ENCODE measurements at places on chromosomes 6 and 20. TPM values are rescaled to one million over a fixed set of nuclear protein-coding genes. Genes with fewer than 3 reads are reported as not detected.

NUP43 gene
- total RNA-seq: 53.6 TPM

DNA sequence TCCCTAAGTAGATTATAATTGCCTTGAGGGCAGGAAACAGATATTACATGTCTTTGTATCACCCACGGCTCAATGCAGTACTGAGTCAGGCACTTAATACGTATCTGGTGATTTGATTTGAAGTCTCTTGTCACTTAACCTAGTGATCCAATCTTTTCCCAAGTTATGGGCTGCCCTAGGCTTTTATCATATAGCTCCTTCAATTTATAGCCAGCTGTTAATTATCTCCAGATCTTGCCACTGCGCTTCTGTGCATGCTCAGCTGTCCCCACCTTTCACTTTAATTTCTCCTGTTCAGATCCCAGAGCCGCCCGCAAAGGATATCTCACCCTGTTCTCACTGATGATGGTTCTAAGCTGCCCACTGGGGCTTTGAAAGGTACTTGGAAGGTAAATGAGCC lies 41.9 kb downstream of the SNHG17 start:
- H3K27ac ChIP-seq: no peak overlapping the region
- H3K36me3 ChIP-seq: no peaks in the 10 kb centered on the region
- peaks cover 2% of the 10 kb centered on the region for H3K27me3 ChIP-seq

GRCh38 chr6:21556511-21556910 lies 37.0 kb upstream of the SOX4 start:
- no peak overlapping the region for H3K27ac ChIP-seq
- H3K27me3 ChIP-seq: no peaks in the 10 kb centered on the region
- no peaks in the 10 kb centered on the region for H3K4me1 ChIP-seq
- no peaks in the 10 kb centered on the region for H3K36me3 ChIP-seq
- no peak overlapping the region for H3K4me3 ChIP-seq

VIP gene
- total RNA-seq: not detected

DNA sequence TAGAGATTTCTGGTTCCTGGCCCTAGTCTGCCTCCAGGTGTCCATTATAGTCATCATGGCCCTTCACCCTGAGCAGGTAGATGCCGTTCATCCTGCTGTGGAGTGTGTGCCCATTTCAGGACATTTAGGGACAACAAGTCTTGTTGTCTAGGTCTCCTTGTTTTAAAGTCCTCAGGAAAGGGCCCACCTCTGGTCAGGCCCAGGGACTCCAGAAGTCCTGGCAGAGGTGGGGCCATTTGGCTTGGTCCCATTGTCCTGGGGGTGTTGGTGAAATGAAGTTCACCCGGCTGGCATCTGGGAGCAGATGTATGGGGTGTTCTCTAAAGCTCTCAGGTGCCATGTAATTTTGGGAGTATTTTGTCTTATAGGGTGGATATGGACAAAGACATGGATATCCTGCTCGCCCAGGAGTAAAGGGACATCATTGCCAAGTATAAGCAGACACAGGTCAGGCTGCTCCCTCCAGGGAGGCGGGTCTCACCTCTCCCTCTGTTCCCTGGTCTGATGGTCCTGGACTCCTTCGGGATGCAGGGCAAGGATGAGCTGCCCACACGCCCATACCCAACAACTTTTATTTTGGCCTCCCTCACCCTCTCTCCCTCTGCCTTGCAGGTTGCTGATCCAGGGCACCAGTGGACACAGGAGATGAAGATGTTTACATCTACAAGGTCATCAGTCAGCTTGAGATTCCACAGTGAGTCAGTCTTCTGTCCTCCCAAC lies 31.7 kb upstream of the MAS1L start:
- no peaks in the 10 kb centered on the region for H3K4me1 ChIP-seq
- H3K27me3 ChIP-seq: no peaks in the 10 kb centered on the region
- no peaks in the 10 kb centered on the region for H3K36me3 ChIP-seq
- no peak overlapping the region for H3K27ac ChIP-seq
- no peak for DNase-seq

- DNase-seq: no peak
- H3K27me3 ChIP-seq: no peaks in the 10 kb centered on the region
- H3K4me3 ChIP-seq: no peak overlapping the region
- H3K36me3 ChIP-seq: no peaks in the 10 kb centered on the region
These were observed 444.4 kb downstream of the HDGFL1 start for GRCh38 chr6:23013776-23014175.

DNA sequence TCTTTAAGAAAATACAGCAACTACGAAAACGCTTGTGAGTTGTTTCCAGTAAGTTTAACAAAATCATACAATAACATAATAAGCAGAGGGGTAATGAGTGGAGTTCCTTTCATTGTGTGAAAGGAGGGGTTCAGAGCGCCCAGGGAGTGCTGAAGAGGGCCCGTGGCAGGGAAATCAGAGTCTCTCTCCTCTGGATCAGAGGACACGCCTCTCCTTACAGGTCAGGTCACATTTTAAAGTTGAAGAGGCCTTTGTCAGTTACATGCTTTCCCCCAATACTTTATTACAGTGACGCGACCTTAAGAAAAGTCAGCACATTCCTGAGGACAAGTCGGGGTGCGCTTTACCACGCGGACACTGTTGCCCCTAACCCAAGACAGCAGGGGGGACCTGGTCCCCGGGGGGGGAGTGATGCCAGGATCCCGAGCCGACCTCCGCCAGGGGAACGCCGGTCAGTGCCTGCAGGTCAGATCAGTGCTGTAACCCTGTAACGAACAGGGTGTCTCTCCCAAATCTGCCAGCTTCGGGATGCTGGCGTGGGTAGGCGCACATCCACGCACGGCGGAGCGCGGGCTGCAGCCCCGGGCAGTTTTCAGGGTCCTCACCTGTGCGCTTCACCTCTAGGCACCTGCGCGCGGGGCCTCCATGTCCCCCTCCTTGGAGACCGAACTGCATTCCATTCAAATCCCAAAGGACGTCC lies 848 bp downstream of the DACT2 start:
- DNase-seq: no peak
- 0 out of 2 replicates have a peak, but pooled peaks cover 5% of the 10 kb centered on the region for H3K4me1 ChIP-seq
- H3K36me3 ChIP-seq: no peaks in the 10 kb centered on the region

GRCh38 chr6:165308926-165309731 lies at the start of gene C6orf118:
Gene C6orf118 (minus strand): TSS chr6:165309605. CDS start chr6:165309586, 19 bp downstream.
- H3K4me3 ChIP-seq: peak within 1 kb of the TSS; percentile 35
- H3K36me3 ChIP-seq: no peaks in the 10 kb centered on the region
- H3K4me1 ChIP-seq: no peaks in the 10 kb centered on the region
- no peaks in the 10 kb centered on the region for H3K27me3 ChIP-seq
- DNase-seq: no peak

Data from Panc1 (cell line).